GM12892 (cell line): ENCODE measurements at places on chromosomes 6 and 20.

DNA sequence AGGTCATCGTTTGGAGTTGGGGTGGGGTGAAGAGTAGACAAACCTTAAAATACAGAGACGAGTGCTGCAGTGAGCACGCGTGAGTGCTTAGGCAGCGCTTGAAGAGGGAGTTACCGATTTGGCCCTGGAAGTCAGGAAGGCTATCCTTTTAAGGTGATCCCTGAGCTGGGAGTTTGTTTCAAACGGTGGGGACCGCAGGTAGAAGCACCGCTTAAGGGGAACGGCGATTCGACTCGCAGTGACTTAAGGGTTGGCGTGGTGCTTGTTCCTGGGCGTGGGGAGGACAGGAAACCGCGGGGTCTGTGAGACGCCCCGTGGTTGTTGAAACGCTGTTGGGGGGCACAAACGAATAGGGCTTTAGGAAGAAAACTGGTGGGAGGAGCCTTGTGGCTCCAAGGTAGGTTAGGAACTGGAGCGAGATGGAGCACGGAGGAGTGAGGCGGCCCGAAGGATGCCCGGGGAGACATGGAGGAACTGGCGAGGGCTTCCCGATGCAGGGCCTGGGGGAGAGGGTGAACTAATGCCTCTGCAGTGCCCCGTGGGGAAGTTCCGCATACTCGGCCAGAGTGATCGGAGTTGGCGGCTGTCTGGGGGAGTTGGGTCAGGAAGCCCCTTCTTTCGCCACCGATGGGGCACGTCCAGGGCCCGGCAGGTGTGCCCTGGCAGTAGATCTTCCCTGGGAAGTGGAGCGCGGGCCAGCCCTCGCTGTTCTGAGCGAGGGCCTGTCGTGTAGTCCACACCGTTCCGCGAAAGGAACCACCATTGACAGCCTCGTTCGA is 1.3 kb upstream of the CDYL start:
- peak; percentile 19 for DNase-seq

DNA sequence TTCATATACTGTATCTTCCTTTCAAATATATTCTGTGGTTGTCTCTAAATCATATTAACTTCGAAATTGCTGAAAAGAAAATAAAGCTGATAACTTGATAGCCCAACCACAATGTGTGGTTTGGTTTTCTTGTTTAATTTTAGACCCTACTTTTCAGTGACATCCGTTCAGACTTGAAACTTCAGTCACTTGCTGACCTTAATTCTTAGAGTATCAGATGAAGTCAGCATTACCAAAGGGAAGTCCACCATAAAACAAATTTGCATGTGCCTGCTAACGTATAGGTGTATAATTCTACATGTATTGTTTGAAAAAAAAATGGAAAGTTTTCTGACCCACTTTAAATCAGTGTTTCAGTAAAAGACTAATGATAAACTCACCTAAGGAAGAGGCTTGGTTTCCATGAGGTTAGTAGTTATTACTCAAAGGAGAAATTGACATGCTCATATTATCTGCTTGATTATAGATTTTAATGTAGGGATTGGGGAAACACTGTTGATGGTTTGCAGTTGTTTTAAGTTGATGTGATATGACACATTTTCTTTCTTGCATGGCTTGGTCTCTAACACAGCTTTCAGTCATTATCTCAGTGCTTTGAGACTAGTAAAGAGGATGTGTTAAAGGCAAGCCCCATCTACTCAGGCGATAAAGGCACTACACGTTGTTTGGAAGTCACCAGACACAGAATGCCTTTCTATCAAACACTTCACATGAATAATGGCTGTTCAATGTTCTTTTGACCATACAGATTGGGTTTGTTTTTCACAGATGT is 5.2 kb upstream of the IL17A start:
- no peak for DNase-seq

GRCh38 chr6:35197196-35197595 is 16.6 kb upstream of the SCUBE3 start:
- no peak for DNase-seq

- no peak for DNase-seq
Observed at GRCh38 chr6:63496361-63496804, 75.9 kb upstream of the LOC128125822 start.
